ENCODE measurements at places on chromosomes 5 and 9. TPM values are rescaled to one million over a fixed set of nuclear protein-coding genes. Genes with fewer than 3 reads are reported as not detected.

- DNase-seq, result no peak
Measured at GRCh38 chr5:61578858-61579503, 246.9 kb downstream of the ZSWIM6 start.

PCDH1 gene
- total RNA-seq, result 0.24 TPM

- DNase-seq, result no peak
Measured at GRCh38 chr9:91240596-91241165, 121.0 kb downstream of the AUH start.

DNA sequence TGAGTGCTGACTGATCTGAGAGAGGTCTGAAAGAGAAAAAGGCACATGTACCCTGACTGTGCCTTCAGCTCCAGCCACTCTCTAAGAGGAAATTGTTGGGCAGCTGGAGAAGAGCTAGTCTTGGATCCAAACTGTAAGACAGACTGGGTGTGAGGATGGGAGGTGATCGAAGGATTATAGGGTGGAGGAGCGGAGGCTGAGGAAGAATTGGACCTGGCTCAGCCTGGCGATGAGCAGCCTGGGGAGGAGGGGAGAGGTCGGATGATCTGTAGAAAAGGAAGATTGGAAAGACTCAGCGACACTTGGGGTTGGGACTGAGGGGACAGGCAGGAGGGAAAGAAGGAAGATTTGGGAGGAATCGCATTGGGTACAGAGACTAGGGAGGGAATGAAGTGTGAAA, 98.6 kb upstream of the SLC25A48 start:
- DNase-seq, result no peak
